ENCODE measurements at places on chromosomes 6 and 20.

- no peak for ATAC-seq
Measured at GRCh38 chr6:2216794-2217383, 28.5 kb downstream of the GMDS start.

GRCh38 chr6:158264180-158264579 is 48.1 kb upstream of the TULP4 start:
- ATAC-seq = no peak

DNA sequence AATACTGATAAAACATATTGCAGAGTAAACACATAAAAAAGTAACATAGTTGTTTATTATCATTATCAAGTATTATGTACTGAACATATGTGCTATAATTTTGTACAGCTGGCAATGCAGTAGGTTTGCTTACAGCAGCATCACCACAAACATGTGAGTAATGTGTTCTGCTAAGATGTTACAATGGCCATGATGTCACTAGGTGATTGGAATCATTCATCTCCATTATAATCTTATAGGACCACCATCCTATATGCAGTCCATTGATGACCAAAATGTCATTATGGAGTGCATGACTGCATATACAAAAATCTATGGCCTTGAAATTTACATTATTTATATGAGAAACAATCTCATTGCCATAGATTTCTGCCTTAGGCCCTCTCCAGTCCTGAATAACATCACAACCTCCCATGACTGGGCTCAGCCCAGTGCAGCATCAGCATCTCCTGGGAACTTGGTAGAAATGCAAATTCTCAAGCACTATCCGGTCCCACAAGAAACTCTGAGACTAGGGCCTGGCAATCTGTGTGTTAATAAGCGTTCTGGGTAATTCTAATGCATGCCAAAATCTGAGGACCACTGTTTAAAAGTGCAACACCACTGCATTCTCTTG is 352.0 kb upstream of the MARCKS start:
- ATAC-seq = peak; percentile 86

- ATAC-seq = no peak
Measured at GRCh38 chr6:20771409-20771808, 237.2 kb downstream of the CDKAL1 start.

- ATAC-seq = no peak
Measured at GRCh38 chr20:61435184-61435822, 183.2 kb downstream of the CDH4 start.

DNA sequence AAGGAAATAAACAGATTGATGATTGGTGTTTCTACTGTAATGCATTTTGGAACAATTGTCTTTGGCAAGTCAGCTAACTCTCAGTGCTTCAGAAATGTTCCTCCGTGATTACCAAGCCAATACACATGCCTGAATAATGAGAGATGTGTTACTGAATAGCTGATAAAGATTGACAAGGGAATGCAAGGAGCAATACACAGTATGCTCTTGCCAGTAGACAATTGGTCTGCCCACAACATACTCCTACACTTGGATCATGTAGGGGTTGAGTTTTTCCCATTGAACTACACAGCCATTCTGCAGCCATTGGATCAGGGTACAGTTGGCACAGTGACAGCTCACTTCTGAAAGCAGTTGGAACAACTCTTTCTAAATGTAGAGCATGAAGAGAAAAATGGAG is 5.6 kb upstream of the GJB7 start:
- no peak for ATAC-seq
